Right cardiac atrium (tissue), 5 donors: ENCODE measurements at places on chromosomes 1 and 21.

DNA sequence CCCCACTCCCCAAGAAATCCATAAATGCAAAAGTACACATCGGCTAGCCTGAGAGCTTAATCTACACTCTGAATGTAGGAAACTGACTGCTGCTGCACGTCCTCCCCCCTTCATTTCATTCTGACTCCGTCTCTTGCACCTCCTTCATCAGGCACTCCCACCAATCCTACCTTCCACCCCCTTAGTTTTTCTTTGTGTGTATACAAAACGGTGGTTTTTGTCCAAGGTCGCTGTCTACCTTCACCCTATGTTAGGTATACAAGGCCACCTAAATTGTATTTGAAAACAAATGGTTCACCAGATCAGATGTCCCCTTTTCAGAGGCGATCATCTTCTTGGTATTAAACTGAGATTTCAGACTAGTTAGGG lies 1.9 kb downstream of the WDR26 start:
- DNase-seq, result no peak

DNA sequence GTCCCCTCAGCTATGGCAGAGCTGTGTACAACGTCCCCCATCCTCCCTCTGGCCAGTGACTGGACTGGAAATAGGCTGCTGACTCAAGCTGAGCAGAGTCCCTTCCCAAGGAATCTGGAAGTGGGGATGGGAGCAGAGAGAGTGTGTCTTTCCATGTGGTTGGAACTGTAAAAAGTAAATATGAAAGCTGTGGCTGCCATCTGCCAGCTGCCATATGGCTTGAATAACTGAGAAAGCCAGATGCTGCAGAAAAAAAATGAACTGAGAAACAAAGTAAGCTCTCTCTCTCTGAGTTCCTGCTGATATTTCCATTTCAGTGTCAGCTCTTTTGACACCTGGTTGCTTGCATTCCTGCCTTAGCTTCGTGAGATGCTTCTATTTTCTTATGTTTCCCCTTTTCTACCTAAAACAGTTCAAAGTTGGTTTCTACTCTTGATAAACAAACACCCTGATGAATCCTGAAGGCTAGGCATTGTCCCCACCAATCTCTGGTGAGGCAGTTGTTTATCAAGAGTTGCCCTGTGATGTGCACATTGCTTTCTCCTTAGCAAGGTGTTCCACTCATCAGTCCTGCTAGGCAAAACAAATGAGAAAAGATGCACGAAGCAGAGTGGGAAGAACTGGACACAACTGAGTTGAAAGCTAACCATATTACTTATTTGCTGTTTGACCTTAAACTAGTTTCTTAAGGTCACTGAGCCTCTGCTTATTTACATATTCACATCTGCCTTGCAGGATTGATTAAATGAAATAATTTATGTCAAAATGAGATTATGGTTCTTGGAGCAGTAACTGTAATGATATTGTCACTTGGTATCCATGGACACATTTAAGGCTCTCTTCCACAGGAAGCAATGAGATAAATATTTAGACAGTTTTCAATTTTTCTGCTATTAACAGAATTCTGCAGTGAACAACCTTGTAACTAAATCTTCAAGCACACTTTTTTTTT lies 16.6 kb upstream of the DR1 start:
- no peak for DNase-seq

GRCh38 chr21:38908537-38908936 lies 102.8 kb downstream of the ETS2 start:
- DNase-seq, result no peak

GRCh38 chr1:78667939-78668338 lies 18.3 kb downstream of the IFI44 start:
- DNase-seq, result no peak

DNA sequence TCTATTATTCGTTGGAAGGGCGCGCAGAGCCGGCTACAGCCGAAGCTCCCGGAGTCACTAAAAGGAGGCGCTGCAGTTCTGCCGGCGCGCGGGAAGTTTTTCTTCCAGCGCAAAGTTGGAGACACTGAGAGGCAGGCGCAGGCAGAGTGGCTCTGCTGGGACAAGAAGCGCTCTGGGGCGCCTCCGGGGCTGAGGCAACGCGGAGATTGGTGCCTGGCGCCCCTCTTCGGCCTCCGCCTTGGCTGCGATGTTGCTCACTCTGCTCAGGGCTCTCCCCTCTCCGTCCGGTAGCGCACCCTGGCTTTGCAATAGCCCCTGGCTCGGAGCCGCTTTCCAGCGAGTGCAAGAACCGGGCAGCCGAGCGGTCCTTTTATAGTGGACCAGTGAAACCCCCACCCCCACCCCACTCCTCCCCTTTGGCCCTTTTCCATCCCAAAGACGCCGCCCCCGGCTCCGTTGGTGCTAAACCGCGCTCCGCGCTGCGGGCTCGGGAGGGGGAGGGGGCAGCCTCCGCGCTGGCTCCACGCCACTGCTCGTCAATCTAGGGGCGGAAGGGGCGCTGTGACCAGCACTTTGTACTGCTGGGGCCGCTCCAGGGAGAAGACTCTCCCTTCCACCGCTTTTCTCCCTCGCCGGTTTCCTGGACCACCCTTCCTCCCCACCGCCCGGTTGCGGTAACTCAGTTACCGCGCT lies at the start of gene ADAMTS1:
Gene ADAMTS1, minus strand, starts transcription at position 344 of the 693 bp plus-strand sequence. CDS start 455 bp downstream, outside the sequence.
- DNase-seq, result peak; percentile 95

DNA sequence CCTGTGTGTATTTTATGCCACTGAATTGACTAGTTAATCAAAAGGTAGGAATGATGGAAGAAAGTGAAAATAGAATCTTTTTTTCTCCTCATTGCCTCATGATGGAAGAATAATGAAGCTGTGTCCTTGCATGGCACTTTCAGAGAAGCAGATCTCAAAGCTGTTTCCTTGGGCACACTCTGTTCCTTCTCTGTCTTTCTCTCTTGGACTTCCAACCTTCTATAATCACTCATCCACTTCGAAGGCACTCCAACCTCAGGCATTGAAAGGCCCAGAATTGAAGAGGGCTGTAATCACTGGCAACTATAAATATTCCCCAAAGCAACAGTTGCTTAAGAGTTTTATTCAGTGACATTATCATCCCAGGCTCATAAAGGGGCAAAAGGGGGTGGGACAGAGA lies 31.1 kb upstream of the DNASE2B start:
- DNase-seq, result no peak

- no peak for DNase-seq
Measured at GRCh38 chr1:195979646-195980045, 628.6 kb downstream of the KCNT2 start.

GRCh38 chr1:202243006-202243405 lies 49.4 kb downstream of the LGR6 start:
- no peak for DNase-seq

GRCh38 chr1:42913426-42914091 lies 45.1 kb downstream of the SLC2A1 start:
- DNase-seq, result no peak

DNA sequence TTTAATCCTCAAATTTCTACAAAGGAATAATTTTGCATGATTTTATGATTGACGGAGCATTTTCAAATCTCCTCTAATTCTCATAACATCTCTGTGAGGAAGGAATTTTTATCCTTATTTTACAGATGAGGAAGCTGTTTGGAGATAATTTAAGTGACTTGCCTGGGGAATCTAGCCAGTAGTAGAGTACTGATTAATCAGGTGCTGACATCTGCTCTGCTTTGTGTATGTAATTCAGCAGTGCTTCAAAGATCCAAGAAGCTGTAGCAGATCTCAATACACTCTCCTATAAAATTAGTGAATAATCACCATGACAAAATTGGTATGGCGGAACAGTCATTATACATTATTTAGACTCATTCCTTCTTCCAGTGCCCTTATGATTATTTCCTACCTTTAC lies 46.0 kb downstream of the DPH5 start:
- DNase-seq, result no peak

GRCh38 chr1:32474954-32475353 lies 10.1 kb downstream of the ZBTB8B start:
- no peak for DNase-seq

DNA sequence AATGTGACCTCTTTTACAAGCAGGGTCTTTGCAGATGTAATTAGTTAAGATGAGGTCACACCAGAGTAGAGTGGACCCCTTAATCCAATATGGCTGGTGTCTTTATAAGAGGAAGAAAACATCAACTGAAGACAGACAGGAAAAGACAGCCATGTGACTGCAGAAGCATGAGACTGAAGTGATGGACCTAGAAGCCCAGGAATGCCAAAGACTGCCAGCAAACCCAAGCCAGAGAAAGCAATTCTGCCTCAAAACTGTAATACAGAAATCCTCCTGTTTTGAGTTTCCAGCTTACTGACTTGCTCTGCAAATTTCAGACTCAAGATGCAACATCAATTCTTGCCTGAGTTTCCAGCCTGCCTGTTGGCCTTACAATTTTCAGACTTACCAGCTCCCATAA lies 17.3 kb downstream of the ENAH start:
- DNase-seq, result no peak

DNA sequence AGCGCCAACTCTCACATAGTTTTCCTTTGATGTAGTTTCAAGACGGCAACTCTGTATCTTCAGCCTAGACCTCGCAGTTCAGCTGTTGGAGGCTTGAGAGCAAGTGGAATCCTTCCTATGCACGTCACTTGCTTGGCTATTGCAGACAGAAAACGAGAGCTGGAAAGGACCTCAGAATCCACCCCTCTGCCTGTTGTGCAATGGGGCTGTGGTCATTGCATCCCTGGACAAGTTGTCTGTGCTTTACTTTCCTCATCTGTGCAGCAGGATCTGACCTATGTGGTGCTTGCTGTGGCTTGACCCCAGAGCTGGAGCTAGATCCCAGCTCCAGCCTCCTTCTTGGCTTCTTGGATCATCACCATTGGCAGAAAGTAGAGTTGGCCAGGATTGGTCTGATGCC lies 50.0 kb upstream of the IGSF21 start:
- no peak for DNase-seq

GRCh38 chr1:13820456-13820855 lies 120.5 kb downstream of the PRDM2 start:
- DNase-seq, result no peak

- no peak for DNase-seq
Measured at GRCh38 chr1:59323879-59324278, 27.0 kb downstream of the FGGY start.

DNA sequence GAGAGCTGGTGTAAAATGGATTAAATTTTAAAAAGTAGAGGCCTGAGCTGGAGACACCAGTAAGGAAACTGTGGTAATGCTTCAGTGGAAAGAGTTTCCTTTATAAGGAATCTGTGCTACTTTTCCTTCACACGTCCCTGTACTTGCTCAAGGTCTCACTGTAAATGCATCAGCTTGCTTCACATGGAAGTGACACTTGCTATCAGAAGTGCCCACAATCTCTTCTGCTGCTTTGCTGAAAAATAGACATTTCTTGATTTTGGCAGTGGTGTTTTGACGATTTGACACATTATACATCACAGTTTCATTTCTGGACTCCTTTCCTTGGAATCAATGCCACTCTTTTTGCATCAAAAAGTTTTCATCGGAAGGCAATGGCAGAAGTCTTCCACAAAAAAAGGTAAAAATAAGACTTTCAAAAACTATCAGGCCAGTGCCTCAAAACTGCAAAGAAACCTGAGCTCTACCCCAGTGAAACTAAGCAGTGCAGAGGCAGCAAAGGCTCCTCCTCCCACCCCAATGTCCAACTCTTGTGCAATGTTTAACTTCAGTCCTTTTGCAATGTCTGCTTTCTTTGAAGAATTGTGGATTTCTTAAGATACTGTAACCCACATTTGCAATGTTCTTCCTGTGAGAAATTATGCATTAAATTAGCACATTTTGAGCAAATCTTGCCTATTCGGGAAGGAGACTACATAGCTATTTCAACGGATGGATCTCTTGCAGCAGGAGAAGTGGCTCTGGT lies 18.4 kb upstream of the TSPAN2 start:
- DNase-seq, result no peak

DNA sequence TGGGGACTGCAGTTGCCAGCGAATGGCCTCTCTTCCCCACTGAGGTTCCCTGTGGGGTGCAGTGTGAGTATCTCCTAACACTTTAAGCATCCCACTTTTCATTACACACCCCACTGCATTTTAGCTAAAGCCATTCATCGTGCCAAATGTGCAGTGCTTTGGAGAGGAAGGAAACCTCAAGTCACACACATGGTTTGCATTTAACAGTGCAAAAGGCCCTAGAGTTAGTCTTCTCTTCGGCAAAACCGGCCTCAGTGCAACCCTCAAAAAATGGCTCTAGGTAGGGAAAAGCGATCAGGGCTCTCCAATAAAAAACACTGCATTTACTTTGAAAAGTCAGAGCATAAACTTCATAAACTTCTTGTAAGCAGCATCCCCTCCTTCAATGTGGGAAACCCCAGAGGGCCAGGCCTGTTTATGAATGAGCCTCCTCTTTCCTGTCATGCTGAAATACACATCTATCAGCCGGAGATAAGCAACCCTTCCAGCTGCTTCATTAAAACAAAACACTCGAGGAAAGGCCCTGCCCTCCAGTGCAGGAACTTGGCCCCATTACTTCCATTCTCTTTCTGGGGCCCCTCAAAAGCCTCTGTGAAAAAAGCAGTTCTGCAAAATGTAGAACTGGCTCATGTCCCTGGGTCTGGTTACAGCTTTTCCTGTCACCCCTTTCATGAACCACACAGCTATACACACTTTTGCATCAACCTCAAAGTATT lies 184.0 kb downstream of the CDC7 start:
- DNase-seq, result no peak

DNA sequence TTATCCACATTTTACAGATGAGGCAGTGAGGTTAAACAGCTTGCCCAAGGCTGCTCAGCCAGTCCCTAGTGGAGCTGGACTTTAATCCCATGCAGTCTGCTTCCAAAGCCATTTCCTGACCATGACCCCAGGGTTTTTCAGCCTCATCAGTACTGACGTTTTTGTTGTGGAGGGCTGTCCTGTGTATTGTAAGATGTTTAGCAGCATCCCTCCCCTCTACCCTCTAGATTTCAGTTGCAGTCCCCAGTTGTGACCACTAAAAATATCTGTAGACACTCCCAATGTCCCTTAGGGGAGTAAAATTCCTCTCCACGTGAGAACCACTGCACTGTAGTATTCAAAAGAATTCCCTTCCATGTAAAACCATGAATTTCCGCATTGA lies 30.2 kb upstream of the C1orf105 start:
- DNase-seq, result no peak

DNA sequence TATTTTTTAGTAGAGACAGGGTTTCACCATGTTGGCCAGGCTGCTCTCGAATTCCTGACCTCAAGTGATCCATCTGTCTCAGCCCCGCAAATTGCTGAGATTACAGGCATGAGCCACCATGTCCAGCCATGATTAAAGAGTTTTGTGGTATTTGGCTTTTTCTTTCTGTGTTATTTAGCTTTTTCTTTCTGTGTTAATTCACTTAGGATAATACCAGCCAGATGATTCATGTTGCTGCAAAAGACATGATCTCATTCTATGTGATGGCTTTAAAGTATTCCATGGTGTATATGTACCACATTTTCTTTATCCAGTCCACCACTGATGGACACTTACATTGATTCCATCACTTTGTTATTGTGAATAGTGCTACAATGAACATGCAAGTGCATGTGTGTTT lies 1135.2 kb downstream of the AMY1C start:
- DNase-seq, result no peak

GRCh38 chr1:27406362-27406680 lies 13.9 kb downstream of the GPR3 start:
- no peak for DNase-seq

GRCh38 chr1:11187494-11187893 lies 1.7 kb upstream of the ANGPTL7 start:
- DNase-seq, result no peak

GRCh38 chr1:182806015-182806678 lies 16.6 kb downstream of the NPL start:
- DNase-seq, result no peak
